Effector memory CD8-positive, alpha-beta T cell (primary cell): ENCODE measurements at places on chromosomes 5 and 9.
A peak's percentile ranks its signal among the peaks of the same experiment; 100 is the strongest.

DNA sequence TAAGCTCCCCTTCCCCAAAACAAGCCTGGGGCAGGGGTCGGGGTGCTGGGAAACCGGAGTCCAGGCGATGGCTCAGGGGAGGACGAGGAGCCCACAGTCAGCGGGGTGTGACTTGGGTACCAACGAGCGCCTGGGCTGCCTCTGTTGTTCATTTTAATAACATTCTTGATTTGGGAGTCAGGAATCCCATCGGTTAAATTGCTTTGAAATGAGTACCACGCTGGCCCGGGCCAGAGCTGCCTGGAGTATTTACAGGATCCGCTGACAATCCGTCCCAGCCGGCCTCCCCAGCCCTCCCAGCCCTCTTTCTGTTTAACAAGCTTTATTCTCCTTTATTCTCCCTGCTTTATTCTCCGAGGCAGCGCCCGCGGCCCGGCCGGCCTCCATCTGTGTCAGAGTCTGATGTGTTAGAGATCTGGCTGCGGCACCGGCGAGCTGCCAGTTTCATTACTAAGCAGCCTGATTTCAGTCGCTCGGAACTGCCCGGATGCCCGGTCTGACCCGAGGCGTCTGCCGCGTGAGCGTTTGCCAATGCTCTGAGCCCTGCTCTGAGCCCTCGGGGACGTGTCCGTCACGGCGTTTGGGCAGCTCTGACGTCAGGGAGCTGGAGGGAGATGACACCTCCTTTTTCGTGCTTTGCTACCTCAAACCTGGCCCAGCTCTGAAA is 16.5 kb upstream of the QRFP start:
- DNase-seq = no peak

DNA sequence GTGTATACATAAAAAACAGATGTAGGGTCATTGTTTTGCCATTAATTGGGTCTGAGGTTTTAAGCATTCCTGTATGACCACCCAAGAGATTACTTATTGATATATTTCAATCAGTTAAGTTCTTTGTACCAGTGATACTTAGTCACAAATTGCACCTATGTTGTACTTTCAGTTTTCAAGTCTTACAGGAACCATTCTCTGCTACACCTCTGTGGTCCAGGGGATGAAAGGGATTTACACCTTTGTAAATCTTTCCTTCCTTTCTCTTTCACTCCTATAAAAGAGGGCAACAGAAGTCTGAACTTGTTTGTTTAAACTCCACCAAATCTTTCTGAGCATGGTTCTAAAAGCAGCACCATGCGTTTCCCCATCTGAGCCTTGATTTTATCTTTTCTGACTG is 86.1 kb downstream of the DEPDC1B start:
- DNase-seq = no peak

- no peak for DNase-seq
Measured at GRCh38 chr9:124040186-124040931, 28.8 kb downstream of the LHX2 start.

- DNase-seq = peak; percentile 67
Measured at GRCh38 chr5:132427281-132428146, 58.0 kb downstream of the SLC22A5 start.

DNA sequence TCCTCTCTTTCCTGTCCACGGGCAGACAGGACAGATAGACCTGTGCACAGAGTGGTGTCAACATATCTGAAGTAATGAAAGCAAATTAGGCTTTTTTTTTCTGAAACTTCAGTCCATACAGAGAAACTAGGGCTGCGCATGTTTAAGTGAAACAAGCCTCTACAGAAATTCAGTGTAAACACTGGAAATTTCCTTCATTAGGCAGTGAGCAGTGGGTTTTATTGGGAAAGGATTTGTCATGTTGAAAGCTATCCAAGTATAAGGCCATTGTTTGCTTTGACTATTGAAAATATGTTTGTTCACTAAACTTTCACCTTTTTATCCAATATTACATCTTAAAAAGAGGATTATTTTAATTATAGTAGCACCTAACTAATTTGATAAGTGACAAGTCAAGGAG is 161.2 kb downstream of the AOPEP start:
- DNase-seq = no peak

DNA sequence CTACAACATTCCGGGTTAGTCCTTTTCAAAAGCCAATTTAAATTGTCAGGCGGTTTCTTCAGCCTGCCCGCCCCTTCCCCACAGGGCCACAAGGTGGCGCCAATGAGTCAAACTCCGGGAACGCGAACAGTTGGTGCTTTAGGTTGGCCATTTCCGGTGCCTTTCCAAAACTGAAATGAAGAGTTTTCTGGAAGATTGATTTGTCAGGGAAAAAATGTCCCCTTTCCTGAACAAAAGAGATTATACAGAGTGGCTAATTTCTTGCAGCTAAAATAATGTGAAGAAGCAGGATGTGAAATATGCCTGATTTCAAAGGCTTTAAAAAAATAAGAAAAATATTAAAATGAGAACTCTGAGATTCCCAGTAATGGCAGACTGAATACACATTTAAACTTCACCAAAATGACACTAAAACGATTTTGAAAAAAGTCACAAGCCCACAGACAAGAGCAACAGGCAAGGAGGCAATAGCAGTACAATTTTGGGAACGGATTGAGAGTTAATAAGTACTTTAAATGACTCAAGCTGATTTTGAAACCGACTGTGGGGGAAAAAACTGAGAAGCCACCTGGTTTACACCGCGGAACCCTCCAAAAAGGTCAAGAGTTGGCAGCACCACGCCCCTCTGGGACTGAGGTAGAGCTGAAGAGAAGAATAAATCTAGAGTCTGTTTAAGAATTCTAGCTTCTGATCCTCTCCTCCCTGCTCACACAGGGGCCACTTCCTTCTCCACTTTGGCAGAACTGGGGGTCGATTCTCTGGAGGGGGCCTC is 45.7 kb downstream of the SLC46A2 start:
- DNase-seq = peak; percentile 69
